NCI-H2227 treated with DMSO at 0.1 percent for 48 hours (cell line): ENCODE measurements at places on chromosomes 7 and 10.

DNA sequence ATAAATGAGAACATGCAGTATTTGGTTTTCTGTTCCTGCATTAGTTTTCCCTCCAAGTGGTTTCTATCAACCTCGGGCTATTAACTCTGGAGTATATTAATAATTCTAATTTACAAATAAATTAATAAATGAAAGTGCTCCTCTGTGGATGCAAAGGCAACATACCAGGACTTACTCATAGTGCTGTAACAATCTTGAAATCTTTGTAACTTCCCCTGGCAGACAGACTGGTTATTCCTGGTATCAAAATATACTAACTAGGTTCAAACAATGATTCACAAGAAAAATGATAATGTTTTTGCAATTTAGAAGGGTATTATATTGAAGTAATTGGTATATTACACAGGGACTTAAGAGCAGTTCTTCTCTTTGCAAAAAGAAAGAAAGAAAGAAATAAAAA, 177.2 kb downstream of the FANK1 start:
- no peak for DNase-seq

DNA sequence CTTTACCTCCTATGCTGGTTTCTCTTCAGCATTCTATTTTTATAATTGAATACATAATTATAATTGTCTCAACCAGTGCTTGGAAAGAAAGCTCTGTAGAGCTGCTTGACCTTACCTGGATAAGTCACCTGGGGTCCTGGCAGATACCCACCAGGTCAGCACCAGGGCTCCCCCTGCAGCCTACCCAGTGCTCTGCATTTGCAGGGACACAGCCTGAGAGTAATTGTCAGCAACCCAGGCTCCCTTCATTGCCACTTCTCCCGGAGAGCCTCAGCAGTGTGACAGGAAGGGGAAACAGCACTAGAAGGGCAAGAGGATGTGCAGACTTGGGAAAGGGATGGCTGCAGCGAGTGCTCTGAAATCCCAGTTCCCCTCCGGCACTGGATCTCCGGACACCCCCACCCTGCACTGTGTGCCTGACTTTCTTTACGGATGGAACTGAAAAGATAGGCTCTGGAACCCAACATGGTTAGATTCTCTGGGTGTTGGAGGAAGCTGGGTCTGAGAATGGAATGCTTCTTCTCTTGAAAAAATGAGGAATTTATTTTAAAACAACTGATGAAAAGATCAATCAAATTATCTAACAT, 11.4 kb upstream of the PAX4 start:
- DNase-seq: no peak

DNA sequence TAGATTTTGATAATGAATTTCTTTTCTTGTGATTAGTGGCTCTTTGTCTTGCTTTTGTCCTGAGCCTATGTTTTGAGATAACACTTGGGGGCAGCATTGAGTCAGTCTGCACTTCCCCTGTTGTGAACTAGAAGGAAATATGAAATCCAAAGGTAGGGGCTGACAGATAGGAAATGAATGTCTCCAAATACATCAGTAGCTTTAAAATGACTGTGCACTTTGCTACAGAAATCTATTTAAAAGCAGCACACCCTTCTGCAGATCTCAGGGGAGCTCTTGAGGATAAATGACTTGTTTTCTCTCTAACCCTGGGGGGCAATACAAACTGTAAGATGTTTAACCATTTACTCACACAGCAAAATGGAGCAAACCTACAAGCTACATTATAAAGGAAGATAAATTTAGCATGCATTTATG, 176.0 kb upstream of the MYO3A start:
- peak; percentile 83 for DNase-seq

- peak; percentile 76 for DNase-seq
Observed at GRCh38 chr7:120857588-120858573, at the start of gene TSPAN12. TSPAN12 (minus strand) TSS chr7:120858144; CDS start chr7:120856763, 1,381 bp downstream.

DNA sequence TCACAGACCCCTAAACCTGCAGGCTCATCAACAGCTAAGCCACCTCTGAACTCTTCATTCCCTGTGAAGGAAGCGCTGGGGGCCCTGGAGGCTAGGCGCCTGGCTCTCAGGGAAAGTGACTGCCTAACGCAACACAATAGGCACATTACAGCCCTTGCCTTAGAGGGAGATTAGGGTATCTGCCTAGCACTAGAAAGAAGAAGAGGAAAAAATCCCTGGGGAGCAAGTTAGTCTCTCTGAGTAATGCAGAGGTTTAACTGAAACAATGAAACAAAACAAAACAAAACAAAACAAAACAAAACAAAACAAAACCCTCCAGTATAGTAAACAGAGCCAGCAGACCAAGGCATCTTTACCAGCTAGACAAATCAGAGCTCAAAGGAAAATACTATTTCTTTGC, 2.6 kb downstream of the ZNF777 start:
- no peak for DNase-seq

- no peak for DNase-seq
Observed at GRCh38 chr10:66723608-66724400, 202.0 kb upstream of the LRRTM3 start.
